ENCODE measurements at places on chromosomes 11 and 22. TPM values are rescaled to one million over a fixed set of nuclear protein-coding genes. Genes with fewer than 3 reads are reported as not detected.

DNA sequence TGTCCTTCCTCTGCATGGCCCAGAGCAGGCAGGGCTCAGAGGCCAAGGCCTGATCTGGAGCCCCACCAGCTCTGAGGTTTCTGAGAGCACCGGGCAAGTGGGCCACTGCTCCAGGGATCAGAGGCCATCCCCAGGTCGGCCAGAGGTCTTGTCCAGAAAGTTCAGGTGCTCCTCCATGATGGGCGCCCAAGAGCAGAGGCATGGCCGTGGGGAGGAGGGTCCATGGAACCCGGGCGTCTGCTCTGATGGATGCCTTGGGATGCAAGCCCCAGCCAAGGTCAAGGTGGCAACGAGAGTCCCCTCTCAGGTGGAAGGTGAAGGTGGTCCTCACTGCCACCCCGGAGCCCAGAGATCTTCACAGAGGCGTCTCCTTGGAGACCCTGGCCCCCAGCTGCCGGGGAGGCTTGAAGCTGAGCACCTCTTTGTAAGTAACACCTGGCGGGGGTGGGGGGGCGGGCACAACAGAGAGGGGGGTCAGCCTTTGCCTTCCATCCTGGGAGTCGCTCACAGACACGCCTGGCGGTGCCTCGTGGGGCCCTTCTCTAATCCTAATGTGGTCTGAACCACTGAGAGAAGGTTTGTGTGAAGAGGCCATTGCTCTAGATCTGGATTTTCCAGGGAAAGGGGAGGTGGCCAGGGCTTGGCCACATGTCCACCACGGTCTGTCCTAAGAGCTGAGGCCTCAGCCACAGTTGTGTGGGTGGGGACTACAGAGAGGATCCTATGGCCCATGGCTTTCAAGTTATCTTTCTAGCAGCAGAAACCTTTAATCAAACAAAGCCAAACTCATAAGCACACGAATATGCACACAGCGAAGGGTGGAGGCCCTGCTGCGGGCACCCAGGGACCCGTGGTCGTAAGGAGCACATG, 2.2 kb upstream of the HDAC10 start:
- no peak for DNase-seq

GRCh38 chr11:69217276-69218105, 61.8 kb downstream of the SMIM38 start:
- DNase-seq, result no peak

GRCh38 chr22:43772831-43773230, 39.3 kb downstream of the EFCAB6 start:
- DNase-seq, result no peak

- DNase-seq, result no peak
These were observed 8.2 kb downstream of the PATL1 start for GRCh38 chr11:59660621-59661020.

DNA sequence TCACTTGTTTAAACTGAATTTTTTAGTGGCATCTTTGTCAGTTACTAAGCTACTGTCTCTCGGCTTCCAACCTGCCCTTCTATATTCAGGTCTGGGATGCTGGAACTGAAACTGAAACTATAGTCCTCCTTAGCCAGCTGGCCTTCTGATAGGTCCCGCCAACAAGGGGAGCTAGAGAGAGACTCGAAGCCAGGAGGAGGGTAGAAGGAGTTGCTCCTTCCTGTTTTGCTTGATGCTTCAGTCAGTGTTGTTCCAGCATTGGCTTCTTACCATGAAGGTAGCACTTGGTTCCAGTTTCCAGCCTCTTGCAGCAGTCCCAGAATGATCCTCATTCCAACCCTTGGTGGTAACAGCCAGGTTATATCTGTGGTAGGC, 32.9 kb upstream of the HORMAD2 start:
- DNase-seq, result peak; percentile 8

GRCh38 chr11:8333811-8334401, 70.2 kb upstream of the LMO1 start:
- no peak for DNase-seq

DNA sequence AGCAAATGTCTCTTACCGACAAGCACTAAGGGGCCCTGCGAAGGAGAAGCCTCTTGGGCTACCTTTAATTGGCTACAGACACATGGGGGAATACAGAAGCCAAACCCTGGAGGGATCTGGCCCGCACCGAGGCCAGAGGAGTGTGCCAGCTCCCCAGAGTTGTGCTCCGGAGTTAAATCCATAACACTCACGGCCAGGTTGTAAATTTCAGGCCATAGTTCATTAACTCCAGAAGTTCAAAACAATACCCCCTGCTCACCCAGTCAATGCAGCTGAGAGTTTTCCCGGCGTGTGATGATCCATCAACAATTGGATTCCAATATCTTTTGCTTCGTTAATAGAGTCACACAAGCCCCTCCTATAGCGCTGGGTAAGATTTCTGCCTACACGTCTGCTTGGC, 371.5 kb downstream of the NXPE2 start:
- DNase-seq, result no peak

DNA sequence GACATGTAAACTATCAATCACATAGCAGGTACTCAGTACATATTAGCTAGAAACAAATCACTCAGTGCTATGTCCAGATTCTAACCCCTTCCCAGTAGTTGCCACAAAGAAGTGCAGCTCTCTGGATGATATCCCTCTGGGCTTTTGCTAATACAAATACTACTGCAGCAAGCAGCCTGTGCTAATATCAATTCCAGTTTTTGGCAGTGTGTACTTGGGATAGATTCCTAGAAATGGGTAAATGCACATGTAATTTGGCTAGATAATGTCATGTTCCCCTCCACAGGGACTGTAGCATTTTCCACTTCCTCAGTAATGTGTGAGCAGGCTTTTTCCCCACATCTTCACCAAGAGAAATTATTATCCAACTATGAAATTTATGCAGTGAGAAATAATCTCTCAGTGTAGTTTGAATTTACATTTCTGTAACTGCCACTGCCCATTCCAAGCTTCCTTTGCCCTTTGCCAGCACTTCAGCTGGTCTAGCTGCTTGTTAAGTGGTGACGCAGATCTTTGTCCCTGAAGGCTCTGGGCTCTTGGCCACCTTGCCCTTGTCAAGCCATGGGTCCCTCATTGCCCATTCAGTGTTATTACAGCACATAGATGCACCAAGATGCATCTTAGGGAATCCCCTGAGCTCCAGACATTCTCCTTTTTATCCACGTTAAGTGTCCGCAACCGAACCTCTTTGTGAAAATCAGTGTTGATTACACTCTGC, 107.1 kb upstream of the CLPB start:
- DNase-seq, result no peak

- DNase-seq, result peak; percentile 70
These were observed 1.1 kb downstream of the TAF1D start for GRCh38 chr11:93740031-93740729.

Gene GLYATL1
- 0.18 TPM for total RNA-seq

Gene C11orf87
- total RNA-seq, result not detected

Gene OR52D1
- not detected for total RNA-seq

Gene NCAM1
- total RNA-seq, result 0.56 TPM

Gene MICAL3
- total RNA-seq, result 32.4 TPM

Gene C11orf71
- total RNA-seq, result 6.6 TPM

Gene CEP126
- 1.1 TPM for total RNA-seq

Gene MIOX
- 0.29 TPM for total RNA-seq
